ENCODE measurements at places on chromosomes 7 and 10. TPM values are rescaled to one million over a fixed set of nuclear protein-coding genes. Genes with fewer than 3 reads are reported as not detected.

Gene ACHE
- total RNA-seq, result 4.3 TPM

Gene AGR2
- total RNA-seq, result 156 TPM

Gene SPDYE2
- total RNA-seq, result not detected

Gene PAXIP1
- total RNA-seq, result 14.1 TPM

Gene GSTO2
- total RNA-seq, result 0.48 TPM

Gene CLRN3
- 0.98 TPM for total RNA-seq

Gene BCL7B
- total RNA-seq, result 93.0 TPM

Gene HOXA7
- total RNA-seq, result 4.6 TPM

Gene ARL4A
- total RNA-seq, result 165 TPM
